GM13977 (cell line): ENCODE measurements at places on chromosomes 7 and 10.

DNA sequence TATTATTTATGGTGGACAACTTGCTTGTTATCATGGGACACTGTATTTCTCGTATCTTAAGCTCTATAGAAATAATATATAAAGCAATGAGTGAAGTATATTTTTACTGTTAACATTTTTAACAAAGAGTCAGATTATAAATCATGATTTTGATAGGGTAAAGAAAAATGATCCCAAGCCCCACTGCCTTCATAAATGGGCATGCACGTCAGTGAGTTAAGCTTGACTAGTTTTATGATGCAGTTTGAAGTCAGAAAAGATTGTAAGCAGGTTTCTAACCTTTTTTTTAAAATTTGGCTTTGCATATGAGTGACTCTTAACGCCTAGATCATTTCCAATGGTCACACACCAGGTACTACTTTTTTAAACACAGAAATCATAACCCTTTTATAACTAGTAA lies 152.8 kb downstream of the GNAT3 start:
- DNase-seq, result no peak

DNA sequence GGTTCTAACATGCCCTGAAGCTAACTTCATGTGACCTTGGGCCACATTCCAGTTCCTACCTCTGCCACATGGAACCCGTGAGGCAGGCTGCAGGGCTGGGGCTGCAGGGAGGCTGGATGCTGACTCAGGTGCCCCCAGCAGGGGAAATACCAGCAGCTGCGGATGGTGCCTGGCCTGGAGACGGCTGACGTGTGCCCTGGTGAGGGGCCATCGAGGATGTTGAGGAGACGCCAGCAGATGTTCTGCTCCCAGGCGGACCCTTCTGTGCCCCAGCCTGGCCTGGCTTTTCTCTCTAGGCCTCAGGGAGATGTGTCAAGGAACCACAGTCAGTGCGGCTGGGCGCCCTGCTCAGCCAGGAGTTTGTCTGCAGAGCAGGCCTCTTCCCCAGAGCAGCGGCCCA lies 8.8 kb downstream of the BAG3 start:
- DNase-seq, result no peak

DNA sequence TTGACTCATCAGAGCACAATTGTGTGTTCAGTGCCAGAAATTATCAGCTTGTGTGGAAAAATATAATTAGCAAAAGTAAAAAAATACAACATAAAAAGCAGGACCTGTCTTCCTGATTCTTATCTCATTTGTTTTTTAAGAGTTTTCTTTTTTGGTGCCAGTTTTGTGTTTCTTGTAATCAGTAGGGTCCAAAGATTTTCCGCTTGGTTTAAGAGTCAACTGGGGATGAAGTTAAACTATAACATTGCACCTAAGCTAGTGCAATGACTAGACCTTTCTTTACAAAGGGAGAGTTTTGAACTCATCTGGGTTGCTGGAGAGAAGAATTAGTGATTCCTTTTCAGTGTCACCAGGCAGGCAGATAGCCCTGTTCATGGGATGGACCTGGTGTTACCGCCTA lies 113.4 kb downstream of the PLPP4 start:
- DNase-seq, result no peak

- DNase-seq, result no peak
Measured at GRCh38 chr10:22816298-22816653, 101.9 kb upstream of the PIP4K2A start.

GRCh38 chr7:123772652-123773051 lies 23.8 kb upstream of the WASL start:
- DNase-seq, result no peak

- no peak for DNase-seq
Measured at GRCh38 chr10:29828440-29828894, 193.7 kb upstream of the SVIL start.

DNA sequence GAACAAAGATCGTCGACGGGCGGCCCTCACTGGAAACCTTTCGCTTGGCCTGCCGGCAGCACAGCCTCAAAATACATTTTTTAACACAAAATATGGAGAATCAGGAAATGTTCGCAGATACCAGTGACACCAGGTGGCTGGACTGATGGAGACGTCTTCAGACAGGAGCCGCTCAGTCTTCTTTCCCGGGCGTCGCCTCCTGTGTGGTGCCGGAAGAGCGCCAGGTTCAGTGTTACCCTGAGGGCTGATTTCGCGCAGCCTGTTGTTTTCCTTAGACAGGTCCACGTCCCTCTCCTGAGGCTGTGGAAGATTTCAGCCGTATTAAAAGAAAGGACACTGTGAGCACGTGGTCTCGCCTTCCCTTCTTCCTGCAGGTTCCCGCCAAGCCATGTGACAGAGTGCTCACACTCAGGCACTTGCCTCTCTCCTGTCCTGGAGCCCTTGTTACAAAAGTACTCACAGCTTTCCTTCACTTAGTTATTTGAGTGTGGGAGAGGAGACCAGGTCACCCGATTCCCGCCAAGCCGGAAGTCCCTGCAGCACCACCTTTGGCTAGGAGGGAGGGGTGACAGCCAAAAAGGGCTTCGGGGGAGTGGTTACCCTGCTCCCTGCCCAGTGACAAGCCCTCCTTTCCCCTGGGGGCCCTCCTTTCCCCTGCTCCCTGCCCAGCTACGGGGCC lies 21.7 kb upstream of the PWWP2B start:
- no peak for DNase-seq

- DNase-seq, result peak; percentile 32
Measured at GRCh38 chr10:114173603-114173920, 441 bp downstream of the CCDC186 start.

DNA sequence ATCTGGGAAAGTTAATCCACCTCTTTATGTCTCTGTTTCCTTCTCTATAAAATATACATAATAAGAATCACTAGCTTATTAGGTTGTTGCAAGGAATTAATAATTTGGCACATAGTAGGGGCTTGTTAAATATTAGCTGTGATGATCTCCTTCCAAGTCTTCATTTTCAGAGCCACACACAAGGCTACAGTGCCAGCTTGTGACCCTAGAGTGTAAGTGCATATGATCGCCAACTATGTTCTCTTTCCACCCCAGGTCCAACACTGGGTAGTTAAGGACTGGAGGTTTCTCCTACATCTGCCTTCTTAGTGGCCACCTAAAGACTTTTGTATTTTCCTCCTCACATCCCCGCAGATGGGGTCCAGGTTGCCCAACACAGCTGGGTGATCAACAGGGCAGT lies 17.9 kb upstream of the ACSM6 start:
- no peak for DNase-seq

- DNase-seq, result no peak
Measured at GRCh38 chr10:92080244-92080643, 156.7 kb downstream of the BTAF1 start.

GRCh38 chr10:77768039-77768438 lies 130.4 kb upstream of the KCNMA1 start:
- no peak for DNase-seq

- no peak for DNase-seq
Measured at GRCh38 chr10:70573599-70574506, 28.7 kb downstream of the PRF1 start.

DNA sequence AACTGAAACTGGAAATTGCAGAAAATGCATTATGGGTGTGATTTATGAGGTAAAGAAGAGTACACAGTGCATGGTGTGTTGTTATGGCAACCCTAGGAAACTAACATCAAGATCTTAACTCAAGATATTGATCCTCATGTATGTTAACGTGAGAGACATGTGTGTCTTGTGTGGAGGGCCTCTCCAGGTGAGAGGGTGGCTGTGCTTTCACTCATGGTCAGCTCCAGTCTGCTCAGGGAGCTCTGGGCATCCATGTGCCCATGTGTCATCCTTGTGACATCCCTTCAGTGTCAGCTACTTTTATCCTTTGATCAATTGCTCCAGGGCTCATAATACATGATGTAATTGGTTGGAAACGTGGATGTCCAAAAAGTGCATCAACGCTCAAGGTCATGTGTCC lies 24.9 kb upstream of the INSYN2A start:
- no peak for DNase-seq

DNA sequence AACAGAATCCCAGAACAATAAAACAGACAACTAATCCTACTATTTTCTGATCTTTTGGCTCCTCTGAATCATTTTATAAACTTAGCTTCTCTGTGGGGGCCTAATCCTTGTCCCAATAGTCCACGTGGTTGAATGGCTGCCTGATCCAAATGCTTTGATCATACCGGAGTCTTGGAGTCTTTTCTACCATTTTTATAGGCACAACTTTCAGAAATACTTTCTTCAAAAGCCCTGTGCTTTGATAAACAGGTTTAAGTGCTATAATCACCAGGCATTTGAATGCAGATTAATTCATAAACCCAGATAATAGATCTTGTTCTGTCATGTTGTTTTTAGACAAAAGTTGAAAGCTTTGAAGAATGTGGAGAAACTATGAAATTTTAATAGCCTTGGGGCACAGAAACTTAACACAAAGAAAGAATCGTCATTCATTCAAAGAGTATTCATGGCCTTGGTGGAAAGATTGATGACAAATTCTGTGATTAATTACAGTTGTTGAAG lies 163.7 kb downstream of the AHR start:
- DNase-seq, result no peak

DNA sequence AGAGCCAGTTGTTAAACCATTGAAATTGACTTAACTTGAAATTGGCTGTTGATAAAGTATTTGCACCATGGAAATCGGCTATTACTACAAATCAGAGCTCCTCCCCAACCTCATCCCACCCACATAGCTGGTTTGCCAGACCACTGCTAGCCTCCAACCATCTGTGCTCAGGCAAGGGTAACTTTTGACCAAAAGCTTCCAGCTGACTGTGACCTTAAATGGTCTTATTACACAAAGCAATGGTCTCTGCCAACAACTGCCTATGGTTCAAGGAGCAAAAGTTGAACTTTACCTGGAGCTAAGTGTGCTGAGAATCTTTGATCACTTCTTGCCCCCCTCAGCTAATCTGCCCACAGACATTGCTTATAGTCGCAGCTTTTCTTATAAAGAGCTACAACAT lies 48.5 kb upstream of the ADRB1 start:
- no peak for DNase-seq

- no peak for DNase-seq
Measured at GRCh38 chr10:32326119-32326518, 20.8 kb downstream of the EPC1 start.

DNA sequence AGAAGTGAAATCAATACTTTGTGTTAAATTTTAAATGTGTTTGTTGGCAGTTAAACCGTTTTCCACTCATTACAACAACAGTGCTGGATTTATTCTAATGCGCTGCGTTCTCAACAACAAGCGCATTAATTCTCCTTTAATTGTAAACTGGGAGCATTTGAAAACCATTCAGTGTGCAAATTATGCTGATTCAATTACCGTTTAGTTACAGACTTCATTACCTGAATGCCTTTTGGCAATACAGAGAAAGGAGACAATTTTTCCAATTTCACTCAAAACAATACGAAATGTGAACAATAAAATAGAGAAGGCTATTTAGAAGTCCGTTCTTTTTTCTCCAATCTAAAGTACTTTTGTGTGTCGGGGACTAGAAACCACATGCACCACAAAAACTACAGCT lies 4.2 kb downstream of the NXPH1 start:
- DNase-seq, result no peak

GRCh38 chr7:38585572-38586354 lies 45.4 kb downstream of the AMPH start:
- DNase-seq, result no peak

- no peak for DNase-seq
Measured at GRCh38 chr10:101493782-101494281, 94.2 kb downstream of the POLL start.

GRCh38 chr7:505171-505570 lies 14.5 kb downstream of the PDGFA start:
- DNase-seq, result no peak

GRCh38 chr7:66627881-66628360 lies 760 bp upstream of the KCTD7 start:
- no peak for DNase-seq

GRCh38 chr10:8800426-8800825 lies 745.9 kb downstream of the GATA3 start:
- DNase-seq, result no peak
